ENCODE measurements at places on chromosomes 12 and 14.

GRCh38 chr14:73610687-73611086 is 1.6 kb upstream of the ACOT6 start:
- DNase-seq, result no peak

DNA sequence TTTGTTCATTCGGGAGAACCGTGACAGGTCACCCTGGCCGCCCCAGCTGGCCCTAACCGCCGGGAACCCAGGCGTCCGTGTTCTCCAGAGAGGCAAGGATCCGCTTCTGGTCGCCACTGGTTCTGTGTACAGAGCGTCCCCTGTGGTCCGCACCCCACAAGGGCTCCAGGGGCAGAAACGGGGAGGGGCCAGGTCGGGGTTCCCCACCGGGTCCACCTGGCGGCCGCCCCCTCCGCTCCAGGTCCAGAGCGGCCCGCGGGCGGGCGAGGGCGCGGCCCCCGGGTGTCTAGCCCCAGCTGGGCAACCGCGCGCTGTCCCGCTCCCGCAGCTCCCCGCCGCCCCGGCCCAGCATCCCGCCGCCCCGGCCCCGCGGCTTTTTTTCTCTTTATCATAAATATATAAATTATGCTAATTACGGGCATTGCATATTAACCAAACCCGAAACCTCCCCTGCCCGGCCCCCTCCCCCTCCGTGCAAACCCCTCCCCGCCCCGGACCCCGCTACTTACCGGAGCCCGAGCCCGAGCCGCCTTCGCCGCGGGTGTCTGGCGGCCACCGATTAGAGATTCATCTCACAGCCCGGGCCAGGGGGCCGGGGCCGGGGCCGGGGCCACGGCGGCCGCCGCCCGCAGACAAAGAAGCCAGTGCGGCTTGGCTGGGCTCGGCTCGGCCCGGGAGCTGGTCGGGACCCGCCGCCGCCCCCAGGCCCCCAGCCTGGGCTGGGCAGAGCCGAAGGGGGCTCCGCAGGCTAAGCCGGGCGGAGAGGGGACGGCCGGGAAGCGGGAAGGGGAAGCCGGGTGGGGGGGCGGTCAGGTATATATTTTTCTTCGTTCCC is 512 bp downstream of the POU6F1 start:
- peak; percentile 61 for DNase-seq

GRCh38 chr12:95326855-95327254 is 109.2 kb downstream of the VEZT start:
- no peak for DNase-seq

DNA sequence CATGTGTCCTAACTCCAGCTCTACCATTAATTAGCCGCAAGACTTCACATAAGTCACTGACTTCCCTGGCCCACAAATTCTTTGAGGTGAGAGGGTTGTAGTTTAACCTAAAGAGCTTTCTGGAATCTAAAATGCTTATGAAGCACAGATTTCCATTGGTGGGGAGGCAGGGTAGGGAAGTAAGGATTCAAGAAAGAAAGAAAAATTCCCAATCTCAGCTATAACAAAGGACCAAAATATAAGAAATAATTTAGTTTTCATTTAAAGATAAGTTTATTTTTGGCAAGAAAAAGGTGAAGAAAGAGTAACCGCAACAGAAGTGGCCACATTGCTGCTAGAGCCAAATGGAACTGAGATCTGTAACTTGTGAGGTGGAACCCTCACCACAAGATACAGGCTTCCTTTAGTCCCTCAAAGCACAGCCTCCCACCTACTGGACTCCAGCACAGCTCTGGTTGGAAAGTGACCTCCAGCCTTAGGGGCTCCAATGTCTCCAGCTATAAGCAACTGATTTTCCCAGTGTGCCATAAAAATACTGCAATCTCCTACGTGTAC is 23.6 kb downstream of the DAD1 start:
- no peak for DNase-seq

DNA sequence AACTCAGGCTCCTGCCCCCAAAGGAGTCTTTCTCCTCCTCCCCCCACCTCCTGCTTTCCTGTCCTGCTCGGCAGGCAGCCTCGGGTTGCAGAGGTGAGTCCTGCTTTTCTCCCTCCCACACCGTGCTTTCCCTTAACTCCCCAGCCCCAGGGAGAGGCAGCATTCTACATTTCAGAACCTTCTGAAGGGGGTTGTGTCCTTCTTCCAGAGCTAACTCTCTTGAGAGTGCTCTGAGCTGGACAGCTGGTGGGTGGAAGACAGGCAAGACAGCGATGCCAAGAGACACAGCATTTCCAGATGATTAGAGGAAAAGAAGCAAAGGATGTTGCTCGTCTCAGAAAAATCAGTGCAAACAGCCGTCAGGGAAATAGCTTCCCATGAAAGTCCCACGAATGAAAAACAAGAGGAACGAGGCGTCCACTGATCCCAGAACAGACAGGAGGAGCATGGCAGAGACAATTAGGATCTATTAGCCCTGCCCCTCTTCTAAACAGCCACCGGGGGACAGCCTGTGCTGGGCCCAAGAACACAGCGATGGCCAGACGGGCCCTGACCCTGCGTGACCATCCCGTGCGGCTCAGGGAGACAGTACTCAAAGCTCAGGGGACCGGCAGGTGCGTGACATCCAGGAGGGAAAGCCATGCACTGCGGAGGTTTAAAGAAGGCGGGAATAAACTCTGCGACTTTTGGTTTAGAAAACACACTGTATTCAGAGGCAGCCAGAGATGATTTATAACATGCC is 216.5 kb upstream of the RTL1 start:
- DNase-seq, result no peak

- DNase-seq, result no peak
Measured at GRCh38 chr12:108921946-108922345, 42.1 kb downstream of the DAO start.

DNA sequence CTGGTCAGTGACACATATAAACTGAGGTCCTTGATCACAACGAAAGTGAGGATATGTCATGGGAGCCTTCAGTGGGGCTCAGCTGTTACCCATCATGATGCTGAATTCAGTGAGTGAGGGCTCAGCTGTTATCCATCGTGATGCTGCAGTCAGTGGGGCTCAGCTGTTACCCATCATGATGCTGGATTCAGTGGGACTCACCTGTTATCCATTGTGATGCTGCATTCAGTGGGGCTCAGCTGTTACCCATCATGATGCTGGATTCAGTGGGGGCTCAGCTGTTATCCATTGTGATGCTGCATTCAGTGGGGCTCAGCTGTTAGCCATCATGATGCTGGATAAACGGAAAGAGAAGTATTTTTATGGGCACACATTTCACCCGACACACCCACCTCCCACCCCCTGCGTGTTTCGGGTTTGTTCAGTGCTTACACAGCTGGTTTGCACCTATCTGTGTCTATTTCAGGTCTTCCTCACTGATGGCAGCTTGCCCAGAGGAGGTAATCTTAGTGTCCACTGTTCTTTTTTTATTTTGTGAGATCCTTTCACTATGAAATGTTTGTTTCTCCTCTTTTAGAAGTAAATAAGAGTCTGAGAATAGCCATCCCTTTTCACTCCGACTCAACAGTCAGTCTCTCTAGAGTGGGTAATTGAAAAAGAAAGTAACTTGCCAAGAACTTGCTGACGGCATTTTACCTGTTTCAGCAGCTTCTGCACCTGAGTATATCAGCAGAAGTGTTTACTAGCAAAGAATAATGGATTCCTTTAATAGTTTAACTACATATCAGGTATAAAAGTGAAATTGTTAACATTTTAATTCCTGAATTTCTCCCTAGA is 183.0 kb downstream of the ERC1 start:
- DNase-seq, result no peak

DNA sequence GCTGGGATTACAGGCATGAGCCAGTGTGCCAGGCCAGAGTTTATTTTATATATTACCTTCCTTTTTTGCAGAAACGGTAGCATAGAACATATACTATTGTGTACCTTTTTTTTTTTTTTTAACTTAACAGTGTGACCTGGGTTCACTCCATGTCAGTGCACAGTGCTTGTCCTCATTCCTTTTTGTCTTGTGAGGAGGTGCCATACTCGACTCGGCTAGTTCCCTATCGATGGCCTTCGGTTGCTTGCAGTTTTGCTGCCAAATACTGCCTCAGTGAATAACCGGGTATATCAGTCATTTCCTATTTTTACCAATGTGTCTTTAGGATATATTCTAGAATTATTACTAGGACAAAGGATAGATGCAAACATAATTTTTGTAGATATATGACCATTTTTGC is 36.8 kb downstream of the ZNF664 start:
- DNase-seq, result no peak

DNA sequence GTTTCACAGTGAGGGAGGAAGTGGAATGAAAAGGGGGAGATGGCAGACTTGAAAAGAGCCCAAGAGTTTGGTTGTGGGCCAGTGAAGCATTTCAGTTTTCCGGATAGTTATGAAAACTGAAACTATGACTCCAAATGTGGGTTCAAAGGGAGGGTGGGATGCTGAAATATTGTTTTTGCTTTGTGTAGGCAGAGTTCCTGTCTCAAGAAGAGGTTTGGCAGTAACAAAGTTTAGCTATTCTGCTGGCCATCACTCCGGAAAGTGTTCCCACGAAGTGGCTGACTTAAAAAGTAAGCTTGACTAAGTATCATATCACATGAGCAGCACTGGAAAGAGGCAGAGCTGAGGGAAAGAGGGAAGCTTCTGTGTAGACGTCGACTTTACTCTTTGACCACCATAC is 85.2 kb downstream of the CAND1 start:
- DNase-seq, result no peak

GRCh38 chr14:52977798-52978197 is 26.9 kb upstream of the FERMT2 start:
- no peak for DNase-seq

GRCh38 chr14:61107869-61108493 is 126.9 kb downstream of the SLC38A6 start:
- DNase-seq, result no peak

GRCh38 chr12:47033081-47033480 is 46.3 kb upstream of the PCED1B start:
- no peak for DNase-seq

DNA sequence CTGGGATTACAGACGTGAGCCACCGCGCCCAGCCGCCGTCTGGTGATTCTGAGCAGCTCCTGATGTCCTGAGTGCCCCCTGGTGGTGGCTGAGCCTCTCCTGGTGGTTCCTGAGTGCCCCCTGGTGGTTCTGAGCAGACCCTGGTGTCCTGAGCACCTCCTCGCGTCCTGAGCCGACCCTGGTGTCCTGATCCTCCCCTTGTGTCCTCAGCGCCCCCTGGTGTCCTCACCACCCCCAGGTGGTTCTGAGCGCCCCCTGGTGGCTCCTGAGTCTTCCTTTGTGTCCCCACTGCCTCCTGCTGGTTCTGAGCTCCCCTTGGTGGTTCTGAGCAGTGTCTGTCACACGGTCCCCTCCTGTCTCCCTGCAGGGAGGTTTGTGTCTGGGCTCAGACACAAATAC is 1304.9 kb downstream of the TMEM121 start:
- peak; percentile 4 for DNase-seq

DNA sequence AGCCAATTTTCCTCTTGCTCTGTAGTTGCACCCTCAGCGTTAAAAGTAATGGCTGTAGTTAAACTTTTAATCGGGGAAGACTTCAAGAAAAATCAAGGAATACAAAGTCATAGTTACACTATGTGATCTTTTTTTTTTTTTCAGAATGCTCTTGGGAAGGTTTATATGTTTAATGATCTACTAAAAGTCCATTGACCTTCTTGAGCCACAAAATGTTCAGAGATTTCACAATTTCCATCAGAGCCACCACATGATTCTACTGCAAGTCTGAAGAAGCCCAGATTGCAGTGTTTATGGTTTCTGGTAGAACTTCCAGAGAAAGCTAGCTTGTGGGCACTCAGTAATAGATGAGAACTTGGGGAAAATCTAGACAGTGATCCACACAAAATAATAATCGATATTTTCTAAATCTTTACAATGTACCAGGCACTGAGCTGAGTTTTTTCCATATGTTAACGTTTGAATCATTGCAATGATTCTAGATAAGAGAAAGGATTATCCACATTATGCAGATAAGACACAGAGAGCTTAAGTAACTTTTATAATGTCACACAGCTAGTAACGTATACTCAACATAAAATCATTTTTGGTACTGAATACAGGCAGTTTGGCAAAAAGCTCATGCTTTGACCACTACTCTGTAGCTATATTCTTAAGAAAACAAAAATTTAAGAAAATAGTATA is 38.3 kb downstream of the GYS2 start:
- no peak for DNase-seq

- no peak for DNase-seq
Measured at GRCh38 chr12:112151766-112152541, 26.6 kb downstream of the TRAFD1 start.

DNA sequence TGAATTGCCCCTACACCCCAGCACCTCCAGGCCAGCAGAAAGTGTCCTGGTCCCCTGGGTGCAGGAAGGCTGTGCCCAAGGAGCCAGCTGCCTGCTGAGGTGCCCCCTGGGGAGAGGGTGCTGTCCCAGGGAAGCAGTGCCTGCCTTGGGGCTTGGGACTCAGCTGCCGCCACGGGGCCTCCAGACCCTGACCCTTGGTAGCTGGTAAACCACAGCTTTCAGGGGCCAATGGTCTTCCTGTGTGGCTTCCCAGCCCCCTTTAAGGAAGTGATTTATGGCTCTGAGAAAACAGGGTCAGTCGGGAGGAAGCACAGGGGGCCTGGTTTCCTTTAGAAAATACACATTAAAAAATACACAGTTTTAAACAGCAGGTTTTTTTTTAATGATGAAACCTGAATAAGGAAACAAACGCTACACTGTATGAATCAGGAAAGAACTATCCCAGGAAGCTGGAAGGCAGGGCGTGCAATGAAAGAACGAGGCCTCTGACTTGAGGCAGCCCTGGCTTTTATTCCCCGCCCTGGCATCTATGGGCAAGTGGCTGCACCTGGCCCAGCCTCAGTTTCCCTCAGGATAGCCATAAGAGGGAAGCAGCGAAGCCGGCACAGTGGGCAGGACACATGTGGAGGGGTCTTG is 40.6 kb upstream of the EML1 start:
- peak; percentile 45 for DNase-seq

DNA sequence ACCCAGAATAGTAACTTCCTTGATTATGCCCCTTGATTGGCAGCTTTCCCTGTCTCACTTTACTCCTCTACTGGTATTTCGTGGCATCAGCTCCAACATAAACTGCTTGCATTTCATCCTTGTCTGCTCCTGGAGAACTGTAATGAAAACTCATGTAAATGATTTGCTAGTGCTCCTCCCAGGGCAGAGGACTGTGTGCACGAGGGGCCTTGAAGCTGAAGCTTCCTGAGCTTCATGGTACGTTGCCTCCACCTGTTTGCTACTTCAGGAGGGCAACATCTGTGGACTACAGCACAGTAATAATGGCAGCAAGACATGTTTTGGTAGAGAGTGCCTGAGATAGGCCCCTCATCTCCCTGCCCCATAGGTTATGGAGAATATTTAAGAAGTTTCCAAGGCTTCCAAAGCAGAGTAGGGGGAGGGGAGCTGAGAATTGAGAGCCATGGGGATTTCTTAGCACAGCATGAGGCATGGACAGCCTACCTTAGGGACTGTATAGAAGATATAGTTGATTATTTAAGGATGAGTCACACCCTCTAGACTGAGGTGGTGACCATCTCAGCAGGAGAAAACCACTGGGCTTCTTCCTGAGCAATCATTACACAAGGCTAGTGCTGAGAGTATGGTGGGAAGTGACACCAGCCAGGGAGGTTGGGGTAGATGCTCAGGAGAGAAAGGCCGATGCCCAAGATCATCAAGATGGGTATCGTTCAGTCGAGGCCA is 29.5 kb downstream of the CCDC198 start:
- no peak for DNase-seq

Data from nephron progenitor cell (in vitro differentiated cells).